ENCODE measurements at places on chromosomes 2 and 18.

GRCh38 chr2:226868331-226869162, 32.7 kb downstream of the RHBDD1 start:
- DNase-seq: no peak

DNA sequence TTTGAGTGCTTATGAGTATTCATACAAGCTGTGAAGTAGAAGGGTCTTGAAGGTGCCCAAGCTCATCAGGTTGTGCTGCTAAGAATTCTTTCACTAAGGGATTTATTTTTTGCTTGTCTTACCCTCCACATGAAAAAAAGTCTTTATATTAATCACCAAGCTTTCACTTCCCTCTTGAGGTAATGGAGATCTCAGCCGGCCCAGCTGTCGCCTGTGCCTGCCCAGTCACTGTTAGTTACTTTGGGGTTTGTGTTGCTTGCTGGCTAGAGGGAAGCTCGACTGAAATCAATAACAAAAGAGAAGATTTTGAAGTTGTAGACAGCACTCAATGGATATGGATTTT, 21.9 kb downstream of the MC2R start:
- no peak for DNase-seq

DNA sequence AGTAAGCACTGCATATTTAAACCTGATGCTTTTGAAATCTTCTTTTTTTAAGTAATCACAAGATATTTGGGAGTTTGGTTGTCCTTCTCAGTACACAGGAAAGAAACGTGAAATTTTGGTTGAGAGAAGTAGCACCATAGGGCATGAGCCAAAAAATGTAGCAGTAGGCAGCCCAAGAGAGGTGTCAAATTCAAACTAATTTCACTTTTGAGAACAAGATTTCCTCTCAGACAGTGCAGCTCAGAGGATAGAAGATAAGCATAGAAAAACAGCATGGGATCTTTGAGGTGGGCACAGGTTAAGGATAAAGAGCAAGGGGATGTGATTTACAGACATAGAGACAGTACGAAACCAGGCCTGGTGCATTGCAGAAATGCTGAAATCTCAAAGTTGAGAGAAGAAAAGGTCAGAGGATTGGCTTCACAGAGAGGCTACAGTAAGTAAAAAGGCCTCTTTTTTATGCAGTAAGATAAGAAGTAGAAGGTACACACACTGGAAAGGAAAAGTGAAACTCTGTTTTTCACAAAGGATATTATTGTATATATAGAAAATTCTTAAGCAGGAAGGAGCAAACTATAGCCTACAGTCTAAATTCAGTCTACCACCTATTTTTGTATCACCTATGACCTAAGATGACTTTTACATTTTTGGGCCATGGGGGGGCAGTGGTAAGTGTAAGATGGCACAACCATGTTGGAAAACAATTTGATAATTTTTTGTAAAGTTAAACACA, 89.8 kb downstream of the PKP4 start:
- no peak for DNase-seq

GRCh38 chr2:174122185-174122584, 126.1 kb downstream of the OLA1 start:
- no peak for DNase-seq

DNA sequence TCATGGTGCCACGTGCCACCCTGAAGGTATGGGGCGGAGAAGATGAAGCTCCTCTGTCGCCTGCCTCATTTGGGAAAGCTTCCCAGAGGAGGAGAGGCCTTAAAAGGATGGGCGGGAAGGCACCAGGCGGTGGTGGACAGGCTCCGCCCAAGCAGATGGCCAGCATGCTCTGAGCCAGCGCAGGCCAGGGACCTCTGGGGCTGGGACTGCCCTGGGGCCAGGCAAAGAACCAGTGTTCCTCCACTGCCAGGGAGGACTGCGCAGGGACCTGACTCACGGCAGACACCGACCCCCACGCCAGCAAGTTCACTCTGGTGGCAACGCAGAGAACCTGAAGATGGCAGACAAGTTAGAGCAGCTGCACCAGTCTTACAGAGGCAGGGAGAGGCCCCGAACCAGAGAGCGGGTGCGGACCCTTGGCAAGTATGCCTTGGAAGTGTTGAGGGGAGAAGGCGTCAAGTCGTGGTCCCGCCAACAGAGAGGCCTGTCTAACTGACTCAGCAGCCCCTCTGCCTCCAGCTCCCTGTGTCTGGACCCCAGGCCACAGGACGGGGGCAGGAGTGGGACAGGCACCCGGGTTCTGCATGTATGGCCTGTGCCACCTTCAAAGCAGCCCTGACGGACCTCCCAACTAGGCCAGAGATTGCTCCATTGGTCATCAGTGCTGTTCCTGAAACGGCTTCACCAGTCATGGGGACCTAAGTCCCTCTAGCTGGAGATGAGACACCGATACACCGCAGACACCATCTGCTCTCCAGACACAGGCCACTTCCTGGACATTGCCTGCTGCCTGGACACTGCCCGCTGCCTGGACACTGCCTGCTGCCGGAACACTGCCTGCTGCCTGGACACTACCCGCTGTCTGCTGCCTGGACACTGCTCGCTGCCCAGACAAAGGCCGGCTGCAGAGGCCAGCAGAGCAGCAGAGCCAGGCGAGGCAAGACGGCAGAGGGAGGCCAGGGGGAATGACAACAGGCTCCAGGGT, 124.7 kb downstream of the HDAC4 start:
- peak; percentile 70 for DNase-seq

DNA sequence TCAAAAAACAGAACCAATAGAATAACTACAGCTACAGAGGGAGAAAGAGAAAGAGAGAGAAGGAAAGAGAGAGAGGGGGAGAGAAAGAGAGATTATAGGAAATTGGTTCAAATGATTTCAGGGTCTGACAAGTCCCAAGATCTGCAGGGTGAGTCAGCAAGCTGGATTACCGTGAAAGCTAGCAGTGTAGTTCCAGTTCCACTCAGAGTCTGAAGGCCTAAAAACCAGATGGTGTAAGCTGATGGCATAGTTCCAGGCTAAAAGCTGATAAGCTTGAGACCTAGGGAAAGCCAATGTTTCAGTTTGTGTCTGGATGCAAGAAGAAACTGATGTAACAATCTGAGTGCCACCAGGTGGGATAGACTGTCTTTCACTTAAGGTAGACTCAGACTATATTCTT, 397.7 kb downstream of the TRIB2 start:
- no peak for DNase-seq

- DNase-seq: no peak
These were observed 66.4 kb downstream of the VIT start for GRCh38 chr2:36762764-36763490.

DNA sequence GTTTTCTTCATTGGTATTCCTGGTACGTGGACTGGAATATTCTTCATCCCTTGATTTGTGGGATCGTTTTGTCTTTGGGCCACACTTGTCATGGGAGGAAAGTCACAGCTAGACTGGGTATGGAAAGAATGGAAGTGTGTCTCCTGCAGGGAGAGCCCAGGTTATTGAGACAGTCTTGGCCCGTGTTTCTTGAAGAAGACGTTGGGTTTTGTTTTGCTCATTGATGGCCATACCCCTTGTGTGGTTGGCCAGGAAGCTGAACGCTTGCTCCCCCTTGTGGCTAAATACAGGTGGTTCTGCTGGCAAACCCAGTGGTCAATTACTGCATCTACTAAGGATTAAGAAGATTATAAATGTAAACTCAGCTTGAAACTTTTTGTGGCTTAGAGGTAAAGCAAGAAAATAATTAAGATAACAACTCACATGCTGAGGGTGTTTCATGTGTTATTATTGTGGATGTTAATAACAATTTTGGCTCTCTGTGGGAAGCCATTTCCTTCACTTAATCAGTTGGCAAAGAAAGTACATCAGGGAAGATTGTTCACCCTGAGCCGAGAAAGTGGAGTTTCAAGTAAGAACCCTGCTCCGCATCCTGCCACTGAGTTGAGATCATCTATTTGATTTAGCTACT, 91.8 kb downstream of the NEDD4L start:
- no peak for DNase-seq

DNA sequence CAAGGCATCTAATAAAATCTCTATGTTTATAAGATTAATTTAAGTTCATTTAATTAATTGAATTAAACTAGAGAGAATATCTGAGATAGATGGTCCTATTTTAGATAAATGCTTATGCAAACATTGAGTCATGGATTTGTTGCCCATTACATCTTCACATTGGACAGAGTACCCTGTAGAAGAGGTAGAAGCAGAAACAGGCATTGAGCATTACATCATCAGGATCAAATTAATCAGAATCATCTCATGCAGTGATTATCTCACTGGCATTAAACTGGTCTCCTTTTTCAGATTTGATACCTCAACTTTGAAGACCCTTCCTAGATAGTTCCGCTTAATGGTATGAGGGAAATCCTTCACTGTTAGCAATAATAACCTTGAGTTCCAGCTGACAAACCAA, 469.6 kb upstream of the VRK2 start:
- DNase-seq: no peak

DNA sequence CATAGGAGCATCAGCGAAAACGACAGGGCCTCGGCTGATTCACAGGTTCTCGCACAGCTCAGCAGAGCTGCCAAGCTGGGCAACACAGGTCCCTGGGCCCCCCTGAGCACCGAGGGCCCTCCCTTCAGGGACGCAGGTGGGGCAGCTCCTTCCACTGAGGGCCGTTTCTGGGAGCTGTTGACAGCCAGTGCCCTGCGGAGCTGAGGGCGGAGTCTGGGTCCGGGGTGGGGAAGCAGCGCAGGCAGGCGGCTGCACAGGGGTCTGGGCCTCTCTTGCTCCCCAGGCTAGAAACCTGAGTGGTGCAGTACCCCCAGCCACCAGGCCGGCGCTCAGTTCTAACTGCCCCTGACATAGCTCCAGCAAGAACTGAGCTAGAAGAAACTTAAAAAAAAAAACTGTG, 65.7 kb downstream of the PXDN start:
- DNase-seq: no peak

- no peak for DNase-seq
These were observed 89.8 kb upstream of the TEX51 start for GRCh38 chr2:126808929-126809328.

- DNase-seq: no peak
These were observed 17.2 kb upstream of the ASXL3 start for GRCh38 chr18:33560686-33561370.

- no peak for DNase-seq
These were observed 164.7 kb downstream of the MREG start for GRCh38 chr2:215848698-215849097.

DNA sequence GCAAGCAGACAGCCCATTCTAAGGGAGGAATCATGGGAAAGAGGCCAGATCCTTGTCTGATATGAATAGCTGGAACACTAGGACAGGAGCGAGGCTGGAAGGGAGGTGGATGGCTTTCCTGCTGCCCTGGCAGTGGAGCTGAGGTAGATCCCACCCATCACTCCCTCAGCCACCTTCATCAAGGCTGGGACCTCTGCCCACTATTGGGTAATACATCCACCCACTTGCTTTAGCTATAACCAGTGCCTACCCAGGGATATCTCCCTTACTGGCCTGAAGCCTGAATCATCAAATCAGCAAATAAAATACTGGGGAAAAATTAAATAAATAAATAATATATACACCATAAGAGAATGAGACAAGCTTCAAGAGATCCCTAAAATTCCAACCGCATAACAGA, 183.2 kb upstream of the KYNU start:
- DNase-seq: no peak

DNA sequence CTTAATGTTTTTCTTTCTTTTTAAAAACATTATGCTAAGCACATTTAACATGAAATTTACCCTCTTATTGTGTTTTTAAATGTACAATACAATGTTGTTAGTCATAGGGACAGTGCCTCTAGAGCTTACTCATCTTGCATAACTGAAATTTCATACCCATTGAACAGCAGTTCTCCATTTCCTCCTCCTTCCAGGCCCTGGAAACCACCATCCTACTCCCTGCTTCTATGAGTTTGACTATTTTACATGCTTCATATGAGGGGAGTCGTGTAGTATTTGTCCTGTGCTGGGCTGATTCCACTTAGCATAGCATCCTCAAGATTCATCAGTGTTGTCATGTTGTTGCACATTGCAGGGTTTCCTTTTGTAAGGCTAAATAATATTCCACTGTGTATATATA, 92.6 kb downstream of the SPATS2L start:
- no peak for DNase-seq

GRCh38 chr2:227186751-227187150, 22.3 kb downstream of the COL4A3 start:
- no peak for DNase-seq

GRCh38 chr2:9222239-9222892, 15.8 kb downstream of the ASAP2 start:
- DNase-seq: no peak

DNA sequence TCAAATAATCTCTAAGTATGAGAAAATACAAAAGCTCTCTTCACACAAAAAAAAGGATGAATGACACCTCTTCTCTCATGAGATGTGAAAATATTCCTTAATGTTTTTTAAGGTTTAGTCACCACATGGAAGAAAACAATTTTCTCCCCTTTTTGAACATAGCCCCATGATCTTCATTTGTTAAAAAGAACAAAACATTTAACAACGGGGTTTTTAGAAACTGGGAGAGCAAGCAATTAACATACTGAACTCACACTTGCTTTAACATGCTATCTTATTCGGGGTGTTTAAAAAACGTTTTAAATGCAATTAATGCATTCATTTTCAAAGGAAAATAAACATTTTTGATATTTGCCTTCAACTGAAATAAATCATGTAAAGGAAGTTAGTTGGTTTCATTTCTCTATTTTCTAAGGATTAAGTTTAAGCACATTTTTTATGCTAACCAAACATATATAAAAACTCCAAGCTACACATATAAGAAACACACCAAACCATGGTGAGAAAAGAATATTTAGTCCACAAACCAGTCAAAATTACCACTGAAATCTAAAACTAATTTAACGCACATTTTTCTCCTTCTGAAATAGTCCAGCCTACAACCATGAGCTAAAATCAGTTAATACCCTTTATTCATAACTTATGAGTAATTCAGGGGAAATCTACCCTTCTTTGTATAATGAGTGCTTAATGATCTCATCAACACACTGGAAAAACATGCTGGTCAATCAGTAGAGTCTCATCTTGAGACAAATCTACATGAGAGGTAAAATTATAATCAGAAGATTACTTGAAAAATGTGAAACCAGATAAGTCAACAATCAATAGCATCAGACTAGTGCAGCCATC, 8.2 kb downstream of the FBXO11 start:
- DNase-seq: no peak

DNA sequence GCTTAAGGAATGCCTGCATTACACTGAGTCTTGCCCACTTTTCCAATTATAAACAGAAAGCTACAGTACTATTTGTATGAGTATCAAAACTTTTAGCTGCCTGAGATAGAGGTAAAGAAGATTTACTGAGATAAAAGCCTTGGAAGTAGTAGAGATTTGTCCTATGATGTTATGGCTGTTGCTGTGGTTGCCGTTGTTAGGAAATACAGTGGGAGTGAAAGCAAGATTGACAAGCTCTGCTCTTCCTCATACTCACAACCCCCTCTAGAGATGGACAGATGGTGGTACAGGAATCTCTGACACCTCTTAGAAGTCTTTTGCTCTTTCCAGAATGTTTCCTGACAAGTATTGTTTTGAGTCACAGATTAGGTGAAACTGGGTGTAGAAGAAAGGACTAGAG, 242.5 kb downstream of the RPIA start:
- no peak for DNase-seq

- DNase-seq: peak; percentile 49
These were observed 272.2 kb downstream of the OSR1 start for GRCh38 chr2:19086231-19086651.

- no peak for DNase-seq
These were observed 1.4 kb upstream of the KCNG3 start for GRCh38 chr2:42495234-42495581.

GRCh38 chr2:179850188-179850587, 11.2 kb downstream of the ZNF385B start:
- DNase-seq: no peak
